ENCODE measurements at places on chromosomes 16 and 17.

DNA sequence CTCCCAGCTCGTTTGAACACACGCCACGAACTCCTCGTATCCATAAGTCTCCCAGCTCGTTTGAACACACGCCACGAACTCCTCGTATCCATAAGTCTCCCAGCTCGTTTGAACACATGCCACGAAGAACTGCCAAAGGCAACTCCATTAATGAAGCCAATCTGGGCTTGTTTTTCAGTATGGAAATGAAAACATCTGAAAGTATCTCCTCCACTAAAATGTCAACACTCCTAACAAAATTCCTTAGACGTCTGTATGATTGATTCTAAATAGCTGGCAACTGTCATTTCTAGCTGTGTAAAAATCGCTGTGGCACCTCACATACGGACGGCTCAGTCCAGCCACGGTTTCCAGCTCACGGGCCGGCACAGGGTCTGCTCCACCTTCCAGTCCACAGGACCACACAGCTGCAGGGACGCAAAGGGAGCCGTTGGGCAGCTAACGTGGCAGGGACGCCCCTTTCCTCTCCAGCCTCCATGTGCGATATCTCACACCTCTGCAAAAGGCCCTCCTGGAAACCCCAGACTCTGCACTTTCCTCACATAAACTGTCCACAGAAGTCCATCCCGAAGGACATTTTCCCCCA is 67.1 kb upstream of the METRNL start:
- no peak for DNase-seq

DNA sequence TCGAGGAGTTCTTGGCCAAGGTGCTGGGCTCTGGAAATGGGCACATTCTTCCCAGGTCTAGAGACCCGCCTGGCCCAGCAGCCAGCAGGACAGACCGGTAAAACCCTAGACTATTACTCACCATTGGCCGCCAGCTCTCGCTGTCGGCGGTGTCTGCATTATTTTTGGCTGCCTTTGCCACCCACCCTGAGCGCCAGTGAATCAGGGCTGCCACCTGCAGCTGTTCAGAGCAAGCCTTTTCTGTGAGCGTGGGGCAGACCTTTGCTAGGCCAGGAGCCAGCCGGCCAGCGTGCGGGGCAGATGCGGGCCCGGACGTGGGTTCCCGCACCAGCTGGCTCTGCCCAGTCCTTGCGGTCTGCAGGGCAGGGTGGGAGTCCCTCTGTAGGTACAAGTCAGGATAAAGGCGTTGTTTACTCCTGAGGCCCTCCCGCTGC is 15.8 kb upstream of the CLEC18A start:
- DNase-seq = no peak

- no peak for DNase-seq
Measured at GRCh38 chr17:19770985-19771735, 23.1 kb upstream of the ALDH3A1 start.

- DNase-seq = no peak
Measured at GRCh38 chr17:40558890-40559563, 6.2 kb downstream of the CCR7 start.

- no peak for DNase-seq
Measured at GRCh38 chr16:84761448-84762368, 58.1 kb upstream of the CRISPLD2 start.

GRCh38 chr17:76843703-76844484 is 24.3 kb upstream of the MGAT5B start:
- no peak for DNase-seq

DNA sequence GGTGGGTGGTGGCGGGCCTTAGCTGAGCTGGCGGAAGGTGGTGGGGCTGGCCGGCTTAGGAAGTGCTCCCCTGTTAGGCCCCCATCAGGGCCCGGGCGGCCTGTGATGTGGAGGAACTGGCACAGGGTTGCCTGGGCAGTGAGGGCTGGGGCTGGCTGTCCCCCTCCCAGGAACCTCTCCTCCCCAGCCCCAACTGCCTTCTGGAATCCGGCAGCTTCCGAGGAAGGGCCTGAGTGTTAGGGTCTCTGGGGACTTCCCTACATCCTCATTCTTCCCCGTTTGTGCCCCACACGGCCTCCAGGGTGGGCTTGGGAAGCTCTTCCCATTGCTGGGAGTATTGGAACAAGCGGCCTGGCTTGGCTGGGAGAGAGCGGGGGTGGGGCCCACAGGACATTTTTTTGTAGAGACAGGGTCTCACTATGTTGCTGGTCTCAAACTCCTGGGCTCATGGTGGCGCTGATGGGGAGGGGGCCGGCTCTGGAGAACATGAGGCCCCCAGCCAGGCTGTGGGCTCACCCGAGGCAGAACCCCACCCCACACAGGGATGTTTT is 89.9 kb upstream of the CIBAR2 start:
- DNase-seq = no peak

GRCh38 chr17:28427371-28427770 is 21.4 kb upstream of the SLC46A1 start:
- DNase-seq = no peak

DNA sequence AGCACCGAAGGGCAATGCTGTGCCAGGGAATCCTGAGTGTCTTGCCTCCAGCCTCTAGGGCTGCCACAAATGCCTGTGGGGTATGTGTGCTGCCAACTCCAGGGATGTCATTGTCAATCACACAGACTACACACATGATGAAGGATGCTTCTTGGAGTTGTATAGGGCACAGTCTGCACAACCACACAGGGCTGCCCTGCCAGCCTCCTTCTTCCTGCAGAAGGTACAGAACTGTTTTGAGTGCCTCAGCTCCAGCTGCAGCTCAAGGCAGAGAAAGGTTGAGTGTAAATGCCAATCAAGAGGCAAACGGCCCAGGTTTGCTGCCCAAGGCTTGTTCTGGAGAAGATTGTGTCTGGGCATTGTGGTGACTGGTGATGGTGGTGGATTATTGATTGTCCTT is 15.6 kb downstream of the SCNN1B start:
- no peak for DNase-seq

DNA sequence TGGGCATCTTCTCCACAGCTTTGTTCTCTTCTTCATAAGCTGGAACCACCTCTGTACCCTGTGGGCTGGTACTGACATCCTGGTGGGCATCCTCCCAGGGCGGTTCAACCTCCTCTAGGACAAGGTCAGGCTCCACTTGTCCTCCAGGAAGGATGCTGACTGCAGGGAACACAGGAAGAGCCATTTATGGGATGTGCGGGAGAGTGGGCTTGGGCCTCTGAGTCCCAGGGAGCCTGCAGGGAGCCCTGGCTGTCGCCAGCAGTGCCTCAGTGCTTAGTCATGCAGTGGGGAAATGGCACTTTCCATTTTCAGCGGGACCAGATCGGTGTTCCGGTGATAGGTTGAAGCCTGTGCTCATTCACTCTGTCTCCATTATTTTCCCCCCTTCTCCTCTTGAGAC is 20.5 kb downstream of the CNGB1 start:
- no peak for DNase-seq

- peak; percentile 77 for DNase-seq
Measured at GRCh38 chr17:82297280-82297713, 20.1 kb downstream of the CD7 start.

- no peak for DNase-seq
Measured at GRCh38 chr16:82252582-82252981, 82.6 kb upstream of the MPHOSPH6 start.

- no peak for DNase-seq
Measured at GRCh38 chr16:12002447-12003006, 26.0 kb downstream of the SNX29 start.

- DNase-seq = no peak
Measured at GRCh38 chr17:36679815-36680467, 78.6 kb downstream of the MRM1 start.

GRCh38 chr17:50097926-50098325 is 2.8 kb downstream of the PDK2 start:
- no peak for DNase-seq

DNA sequence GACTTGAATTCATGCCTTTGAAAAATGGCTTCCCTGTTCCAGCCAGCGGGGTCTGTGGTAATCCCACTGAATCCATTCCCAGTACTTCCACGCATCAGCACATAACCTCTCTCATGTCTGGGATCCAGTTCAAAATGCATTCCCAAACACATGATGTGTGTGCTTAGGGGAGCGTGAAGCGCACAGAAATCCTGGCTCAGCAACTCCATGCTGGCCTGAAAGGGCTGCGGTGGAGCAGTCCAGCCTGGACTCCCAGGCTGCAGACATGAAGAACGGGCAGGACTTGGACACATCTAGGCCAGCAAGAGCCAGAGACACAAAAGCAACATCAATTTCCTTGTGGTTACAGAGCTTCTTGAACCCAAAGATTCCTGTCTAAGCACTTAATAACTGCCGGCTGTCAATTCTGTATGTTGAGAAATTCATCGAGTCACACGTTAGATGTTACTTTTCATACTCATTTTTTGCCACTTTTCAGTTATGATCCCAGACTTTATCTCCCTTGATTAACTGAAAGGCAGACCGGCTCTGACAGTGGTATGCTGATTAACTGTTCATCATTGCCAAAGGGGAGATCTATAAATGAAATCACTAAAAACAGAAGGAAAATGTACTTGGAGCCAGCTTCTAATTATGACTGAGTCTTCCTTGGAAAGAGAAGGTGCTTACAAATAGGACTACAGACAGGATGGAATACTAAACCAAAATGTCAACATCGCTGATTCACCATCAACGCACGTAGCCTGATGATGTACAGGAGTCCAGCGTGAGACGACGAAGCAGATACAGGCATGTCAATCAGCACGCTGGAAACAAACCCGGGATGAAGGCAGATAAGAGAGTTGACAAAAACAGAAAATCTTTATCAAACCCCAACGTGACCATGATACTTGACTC is 23.0 kb downstream of the NSMCE1 start:
- peak; percentile 74 for DNase-seq

DNA sequence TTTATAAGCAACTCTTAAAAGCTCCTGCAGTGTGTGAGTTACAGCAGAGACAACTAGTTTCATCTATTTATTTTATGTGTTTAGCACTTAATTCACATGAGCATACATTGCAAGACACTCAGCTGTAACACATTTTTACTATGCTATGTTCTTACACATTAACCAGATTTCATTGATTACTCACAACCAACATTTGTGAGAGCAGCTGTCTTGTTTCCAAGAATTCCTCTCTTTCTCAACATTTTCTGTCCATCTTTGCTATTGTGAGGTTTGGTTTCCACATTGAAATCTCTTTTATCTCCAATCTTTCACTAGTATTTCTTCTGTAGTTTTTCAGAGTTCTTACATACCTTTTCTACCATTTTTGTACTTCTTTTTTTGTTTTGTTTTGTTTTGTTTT is 51.2 kb downstream of the COPRS start:
- no peak for DNase-seq

GRCh38 chr16:86911437-86911958 is 333.1 kb downstream of the FOXL1 start:
- no peak for DNase-seq

DNA sequence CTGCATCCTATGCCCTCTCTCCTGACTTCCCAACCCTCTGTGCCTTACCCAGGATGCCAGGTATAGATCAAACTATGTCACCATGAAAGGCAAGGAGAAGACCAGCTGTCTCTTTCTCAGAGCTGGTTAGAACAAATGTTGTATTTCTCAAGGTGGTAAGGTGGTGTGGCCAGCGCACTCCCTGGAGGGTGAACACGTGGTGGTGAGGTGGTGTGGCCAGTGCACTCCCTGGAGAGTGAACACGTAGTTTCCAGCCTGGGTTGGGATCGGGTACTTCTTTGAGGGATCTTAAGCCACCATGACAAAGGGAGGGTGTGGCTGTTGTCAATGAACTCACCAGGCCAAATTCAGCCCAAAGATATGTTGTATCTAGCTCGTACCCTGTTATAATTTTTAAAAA is 26.8 kb downstream of the KATNIP start:
- no peak for DNase-seq

DNA sequence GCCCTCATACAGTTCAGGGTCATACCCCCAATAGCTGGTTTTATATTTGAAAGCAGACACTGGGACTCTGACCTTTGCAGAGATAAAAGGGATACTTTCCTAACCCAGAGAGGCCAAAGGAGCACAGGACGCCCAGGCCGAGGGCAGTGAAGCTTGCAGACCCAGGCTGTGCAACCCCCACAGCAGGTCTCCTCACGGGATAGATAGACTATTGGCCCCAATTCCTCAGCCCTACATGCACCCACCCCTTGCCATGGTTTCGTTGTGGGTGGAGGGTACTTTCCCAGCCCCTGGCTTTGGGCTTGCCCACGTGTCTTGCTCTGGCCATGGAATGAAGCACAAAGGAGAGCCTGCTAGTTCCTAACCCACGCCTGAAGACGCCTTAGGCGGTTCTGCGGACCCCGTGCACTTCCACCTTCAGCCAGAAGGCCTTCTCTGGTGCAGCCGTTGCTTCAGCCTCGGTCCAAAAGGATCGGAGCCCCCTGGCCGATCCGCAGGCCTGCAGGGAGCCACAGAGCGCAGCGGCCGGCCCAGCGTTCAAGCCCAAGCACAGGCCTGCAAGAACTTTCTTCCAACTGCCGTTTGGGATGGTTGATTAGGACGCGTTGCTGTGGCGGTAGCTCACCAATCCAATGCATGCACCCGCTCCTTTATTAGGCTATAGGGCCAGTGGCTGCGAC is 9.8 kb upstream of the BRCA1 start:
- no peak for DNase-seq

DNA sequence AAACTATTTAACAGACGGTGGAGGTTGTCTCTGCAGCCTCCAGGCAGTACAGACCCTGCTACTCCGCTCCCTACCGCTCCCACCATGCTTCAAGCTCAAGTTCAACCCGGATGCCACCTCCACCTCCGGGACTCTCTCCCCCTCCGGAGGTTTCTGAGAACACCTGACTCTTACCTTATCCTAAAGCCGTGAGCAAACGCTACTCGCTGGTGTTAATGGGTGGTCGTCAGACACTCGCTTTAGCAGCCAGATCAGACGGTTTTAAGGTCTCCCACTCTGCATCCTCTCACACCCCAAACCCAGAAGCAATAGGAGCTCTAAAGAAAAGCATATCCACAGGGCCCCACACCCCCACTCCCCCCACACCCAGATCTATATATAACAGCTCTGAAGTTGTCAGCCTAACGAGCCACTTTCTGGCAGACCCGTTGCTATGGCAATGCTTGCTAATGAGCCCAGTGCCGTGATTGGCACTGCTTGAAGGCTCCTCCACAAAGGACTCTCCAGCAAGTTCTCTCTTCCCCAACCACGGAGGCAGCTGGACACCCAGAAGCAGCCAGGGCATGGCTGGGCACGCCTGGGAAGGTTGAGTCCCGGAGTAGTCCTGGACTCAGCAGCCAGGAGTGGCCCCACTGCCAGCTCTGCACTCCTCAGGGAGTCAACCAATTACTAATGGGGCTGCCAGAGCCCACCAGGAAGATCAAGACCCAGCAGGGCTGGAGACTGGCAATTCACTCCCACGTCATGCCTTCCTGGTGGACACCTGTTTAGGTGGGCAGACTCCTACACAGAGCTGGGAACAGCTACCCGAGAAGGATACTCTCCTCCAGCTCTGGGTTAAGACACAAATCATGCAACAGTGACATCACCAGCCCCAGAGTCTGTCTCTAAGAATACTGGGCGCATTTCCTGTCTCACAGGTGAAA is 121.2 kb upstream of the RCVRN start:
- DNase-seq = no peak

GRCh38 chr16:72938795-72939164 is 109.1 kb downstream of the ZFHX3 start:
- DNase-seq = no peak

Measured in NCI-H460 (cell line).